Activated T-cell treated with anti-CD3 and anti-CD28 coated beads for 4 hours (primary cell): ENCODE measurements at places on chromosomes 2 and 18.
A peak's percentile ranks its signal among the peaks of the same experiment; 100 is the strongest.

DNA sequence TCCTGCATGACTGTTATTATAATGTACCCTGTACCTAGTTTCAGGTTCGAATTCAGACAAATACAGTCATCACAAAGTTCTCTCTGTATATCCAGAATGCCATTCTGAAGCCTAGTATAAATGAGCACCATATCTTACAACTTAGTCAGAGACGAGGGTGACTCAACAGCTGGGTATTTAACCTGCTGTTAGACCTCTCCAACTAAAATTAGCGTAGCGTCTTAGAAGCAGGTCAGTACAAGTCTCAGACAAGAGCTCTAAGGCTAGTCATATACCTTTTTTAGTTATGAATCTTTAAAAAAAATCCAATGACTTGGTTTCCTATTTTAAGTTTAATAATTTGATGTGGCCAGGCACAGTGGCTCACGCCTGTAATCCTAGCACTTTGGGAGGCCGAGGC is 74.1 kb downstream of the CABYR start:
- no peak for DNase-seq

DNA sequence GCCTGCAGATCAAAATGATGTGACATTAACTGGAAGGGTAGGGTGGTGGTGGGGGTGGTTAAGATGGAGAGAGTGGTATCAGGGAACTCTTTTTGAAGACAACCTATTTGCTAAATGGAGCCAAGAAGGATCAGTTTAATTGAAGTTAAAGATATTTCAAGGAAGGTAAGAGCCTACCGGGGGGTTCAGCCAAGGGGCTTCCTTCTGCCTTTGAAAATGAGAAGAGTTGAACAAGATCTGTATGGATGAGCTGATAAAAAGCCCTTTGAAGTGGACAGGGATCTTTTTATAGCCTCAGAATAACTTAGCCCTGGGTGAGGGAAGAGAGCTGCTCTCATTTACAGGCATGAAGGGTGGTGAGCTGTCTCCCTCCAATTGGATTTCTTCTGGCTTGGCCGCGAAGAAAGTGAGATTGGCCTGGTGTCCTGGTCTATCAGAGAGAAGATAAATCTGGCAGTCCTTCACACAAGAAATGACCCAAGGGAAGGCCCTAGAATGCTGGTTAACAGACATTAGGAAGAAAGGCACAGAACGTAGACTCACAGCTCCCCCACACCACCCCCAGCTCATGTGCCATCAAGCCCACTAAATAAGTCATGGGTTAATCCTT is 439.8 kb downstream of the TNS1 start:
- DNase-seq = no peak

DNA sequence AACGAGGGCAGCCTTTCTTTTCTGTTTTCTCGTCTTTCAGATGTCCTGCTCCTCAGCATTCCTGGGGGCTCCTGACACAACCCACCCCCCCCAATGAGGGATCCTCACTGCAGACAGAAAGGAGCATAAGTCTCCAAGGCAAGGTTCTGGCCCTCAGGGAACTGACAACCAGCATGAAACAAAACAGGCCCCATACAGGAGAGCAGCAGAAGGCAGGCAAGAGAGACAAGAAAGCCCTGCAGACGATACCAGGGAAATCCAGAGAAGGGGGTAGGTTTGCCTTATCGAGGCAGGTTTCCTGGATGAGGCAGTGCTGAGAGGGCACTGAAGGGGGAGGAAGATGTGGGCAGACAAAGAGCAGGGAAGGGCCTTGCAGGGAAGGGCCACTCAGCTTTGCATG is 103.9 kb upstream of the EPAS1 start:
- no peak for DNase-seq

DNA sequence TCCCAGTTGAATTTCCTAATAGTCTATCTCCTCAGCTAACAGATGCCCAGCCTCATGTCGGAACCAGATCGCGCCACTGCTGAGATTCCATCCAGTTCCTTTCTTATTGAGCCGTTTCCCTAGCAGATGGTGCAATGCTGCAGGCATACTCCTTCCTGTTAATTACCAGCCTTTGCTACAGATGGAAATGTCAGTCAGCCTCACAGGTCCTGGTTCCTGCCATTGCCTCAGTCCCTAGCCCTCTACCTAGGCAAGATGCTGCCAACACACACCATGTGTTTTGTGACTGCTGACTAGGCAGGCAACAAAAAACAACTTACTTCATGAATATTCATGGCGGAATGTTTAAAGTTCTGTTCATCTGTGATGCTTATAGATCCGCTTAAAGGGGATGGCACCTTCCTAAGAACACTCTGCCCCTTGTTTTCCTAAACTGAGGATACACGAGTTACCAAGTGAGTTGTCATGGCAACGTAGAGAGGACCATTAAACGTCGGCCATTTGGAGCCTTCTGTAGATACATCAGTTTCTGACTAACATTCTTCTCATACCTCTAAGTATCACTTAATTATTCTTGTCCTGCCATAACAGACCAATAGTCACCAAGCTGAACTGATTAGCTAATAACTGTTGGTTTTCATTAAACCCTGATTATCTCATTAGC is 749.5 kb downstream of the RNF144A start:
- no peak for DNase-seq

GRCh38 chr2:164896634-164897355 is 55.2 kb upstream of the COBLL1 start:
- no peak for DNase-seq

GRCh38 chr2:180184506-180184905 is 177.4 kb upstream of the CWC22 start:
- no peak for DNase-seq

DNA sequence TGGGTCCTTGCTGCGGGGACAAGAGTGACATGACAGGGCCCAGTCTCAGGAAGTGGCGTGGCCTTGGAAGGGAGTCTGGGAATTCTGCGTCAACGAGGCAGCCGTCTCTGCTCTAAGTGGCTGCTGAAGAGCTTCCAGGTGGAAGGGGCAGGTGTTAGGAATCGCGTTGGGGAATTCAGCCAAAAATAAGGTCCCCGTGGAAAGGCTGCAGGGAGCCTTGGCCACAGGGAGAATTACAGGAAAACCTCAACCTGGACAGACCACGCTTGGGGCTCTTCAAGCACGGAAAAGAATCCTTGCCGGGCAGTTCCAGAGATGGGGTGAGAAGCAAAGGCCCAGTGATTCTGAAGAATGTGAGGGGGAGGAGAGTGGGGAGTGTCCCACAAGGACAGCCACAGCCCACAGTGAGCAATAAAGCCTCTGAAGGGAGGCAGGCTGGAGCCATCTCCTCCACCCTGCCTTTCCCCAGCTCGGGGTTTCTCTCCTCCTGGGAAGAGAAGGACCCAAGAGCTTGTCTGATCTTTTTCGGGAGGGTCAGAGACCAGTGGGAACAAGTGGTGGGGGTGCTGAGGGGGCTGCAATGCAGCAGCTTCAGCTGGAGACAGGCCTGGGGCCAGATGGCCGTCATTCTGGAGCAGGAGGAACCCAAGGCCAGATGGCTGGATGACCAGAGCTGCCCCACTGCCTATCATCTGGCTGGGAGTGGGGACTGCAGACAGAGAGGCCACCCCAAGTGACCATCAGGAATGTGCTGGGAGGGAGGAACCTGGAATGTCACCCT is 106.4 kb upstream of the SMAD2 start:
- DNase-seq = no peak

DNA sequence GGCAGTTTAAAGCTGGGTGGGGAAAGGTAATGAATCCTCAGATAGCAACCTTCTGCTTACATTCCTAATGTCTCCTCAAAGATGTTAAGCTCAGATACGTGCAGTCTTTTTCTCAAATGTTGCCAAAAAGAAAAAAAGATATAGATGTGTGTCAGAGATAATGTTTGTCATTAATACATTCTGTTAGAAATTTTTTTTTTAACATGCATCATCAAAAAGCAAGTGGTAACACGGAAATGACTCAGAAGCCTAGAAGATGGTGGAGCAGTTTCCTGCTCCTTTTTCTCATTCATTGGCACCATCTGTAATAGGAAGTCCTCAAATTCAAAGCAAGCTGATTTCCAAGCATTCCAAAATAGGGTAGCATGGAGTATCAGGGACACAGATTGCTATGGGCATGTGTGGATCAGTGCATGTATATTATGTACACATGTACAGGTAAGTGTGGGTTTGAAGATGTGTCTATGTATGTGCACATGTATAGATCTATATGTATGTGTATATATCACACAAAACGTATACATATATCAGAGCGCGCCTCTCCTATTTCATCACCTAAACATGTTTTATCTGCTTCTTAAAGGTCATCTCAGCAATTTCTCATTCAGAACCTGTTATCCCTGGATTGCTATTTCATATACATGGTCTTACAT is 79.9 kb upstream of the ITGB6 start:
- no peak for DNase-seq

- DNase-seq = no peak
Measured at GRCh38 chr2:172783165-172783898, 47.7 kb downstream of the RAPGEF4 start.

DNA sequence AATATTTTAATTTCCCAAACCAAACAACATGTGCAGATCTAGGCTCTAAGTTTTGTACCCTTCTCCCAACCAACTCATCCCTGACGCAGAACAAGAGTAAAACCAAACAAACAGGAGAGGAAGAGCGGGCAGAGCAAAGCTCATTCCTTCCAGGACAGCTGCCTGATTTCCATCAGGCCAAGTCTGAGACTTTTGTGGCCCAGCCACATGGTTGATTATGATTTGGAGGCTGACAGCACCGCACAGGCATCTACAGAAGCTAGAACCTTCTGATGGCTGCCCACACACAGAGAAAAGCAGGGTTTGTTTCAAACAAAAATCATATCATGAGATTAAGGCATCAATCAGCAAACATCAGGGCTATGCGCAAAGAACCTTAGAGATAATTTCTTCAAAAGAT is 262.6 kb downstream of the TNS1 start:
- DNase-seq = no peak

DNA sequence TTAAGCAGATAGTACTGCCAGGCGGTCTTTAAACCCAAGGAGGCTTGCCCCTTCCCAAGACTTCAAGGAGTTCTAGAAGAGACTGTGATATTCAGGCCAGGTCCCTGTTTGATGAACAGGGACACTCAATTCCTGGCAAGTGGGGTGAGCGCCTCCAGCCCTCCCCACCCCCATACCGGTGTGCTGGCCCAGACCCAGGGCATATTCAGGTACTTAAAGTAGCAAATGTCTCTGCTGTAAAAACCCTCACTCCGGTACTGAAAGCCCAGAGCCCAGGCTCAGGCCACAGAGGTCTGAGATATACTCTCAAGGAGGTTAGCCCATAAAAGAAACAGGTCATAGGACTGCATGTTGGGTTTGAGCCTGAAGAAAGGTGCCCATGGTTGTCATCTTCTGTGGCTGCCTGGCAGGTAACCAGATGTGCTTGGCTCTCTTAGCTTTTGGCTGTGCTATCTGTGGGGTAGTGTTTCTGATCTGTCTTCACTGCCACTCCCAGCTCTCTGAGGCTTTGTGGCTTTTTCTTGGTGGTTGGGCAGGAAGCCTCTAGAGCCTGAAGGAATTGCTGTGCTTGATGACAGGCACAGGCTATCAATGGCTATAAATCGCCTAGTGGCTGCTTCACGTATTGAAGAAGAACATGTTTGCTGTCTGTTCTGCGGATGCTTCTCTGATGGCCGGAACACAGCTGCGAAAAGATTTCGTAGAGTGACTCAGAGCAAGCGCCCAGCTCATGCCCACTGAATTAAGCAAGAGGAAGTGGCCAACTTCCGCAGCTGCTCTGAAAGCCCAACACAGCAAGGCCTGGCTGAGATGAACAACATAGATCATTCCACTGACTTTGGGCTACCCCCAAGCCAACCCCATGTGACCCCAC is 63.3 kb upstream of the ALPP start:
- DNase-seq = peak; percentile 43

- DNase-seq = peak; percentile 60
Measured at GRCh38 chr2:234463626-234464290, 33.1 kb downstream of the ARL4C start.

DNA sequence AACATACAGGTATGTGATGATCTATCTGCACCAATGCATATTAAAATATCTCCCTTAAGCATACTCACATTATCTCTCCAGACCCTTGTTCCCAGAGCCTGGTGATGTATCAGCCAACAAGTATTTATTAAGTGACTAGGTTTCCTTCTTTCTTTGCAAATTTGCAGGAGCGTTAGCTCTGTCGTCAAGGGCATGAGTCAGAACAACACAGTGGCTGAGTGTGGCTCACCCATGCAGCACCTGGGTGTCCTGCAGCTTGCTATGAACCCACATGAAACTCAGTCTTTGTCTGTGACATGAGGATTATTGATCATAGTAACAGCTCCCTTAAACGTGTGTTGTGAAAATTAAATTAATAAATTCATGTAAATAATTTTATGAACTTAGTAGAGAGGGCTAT is 96.6 kb downstream of the PIEZO2 start:
- DNase-seq = no peak

- peak; percentile 5 for DNase-seq
Measured at GRCh38 chr2:14903709-14904374, 271.3 kb downstream of the LRATD1 start.

DNA sequence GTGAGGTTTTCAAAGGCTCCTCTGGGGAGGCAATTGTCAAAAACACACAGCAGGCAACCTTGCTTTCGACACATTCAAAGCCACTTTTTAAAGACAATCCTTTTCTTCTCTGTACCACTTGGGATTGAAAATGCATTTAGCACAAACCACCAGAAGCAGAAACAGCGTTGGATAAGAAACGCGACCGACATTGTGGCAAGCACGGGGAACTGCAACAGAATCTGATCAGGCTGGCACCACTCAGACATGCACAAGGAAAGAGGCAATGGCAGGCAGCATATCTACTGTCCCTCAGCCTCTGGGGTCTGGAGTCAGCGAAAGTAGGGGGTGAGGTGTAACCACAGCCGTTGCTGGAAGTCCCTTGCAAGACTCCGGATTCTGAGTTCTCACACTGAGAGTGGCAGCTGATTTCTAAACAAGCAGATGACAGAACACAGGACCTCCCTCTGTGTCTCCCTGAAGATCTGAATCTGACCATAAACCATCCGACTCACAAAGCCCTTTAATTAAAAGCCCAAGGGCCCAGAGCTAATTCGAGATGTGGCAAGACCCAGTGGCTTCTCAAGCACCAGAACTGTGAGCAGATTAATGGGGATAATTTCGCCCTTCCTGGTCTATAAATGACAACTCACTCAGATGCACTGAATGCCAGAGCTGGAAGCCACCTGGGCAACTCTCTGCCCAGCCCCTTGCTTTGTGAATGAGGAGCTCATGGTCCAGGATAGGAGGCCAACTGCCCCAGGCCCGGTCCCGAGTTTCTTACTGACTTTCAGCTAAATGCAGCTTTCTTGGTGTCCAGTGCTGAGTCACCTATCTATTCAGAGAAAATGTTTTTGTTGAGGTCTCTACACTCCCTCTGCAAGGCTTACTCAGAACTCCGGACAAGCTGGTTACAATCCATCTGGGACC is 29.6 kb downstream of the CYRIA start:
- DNase-seq = no peak

DNA sequence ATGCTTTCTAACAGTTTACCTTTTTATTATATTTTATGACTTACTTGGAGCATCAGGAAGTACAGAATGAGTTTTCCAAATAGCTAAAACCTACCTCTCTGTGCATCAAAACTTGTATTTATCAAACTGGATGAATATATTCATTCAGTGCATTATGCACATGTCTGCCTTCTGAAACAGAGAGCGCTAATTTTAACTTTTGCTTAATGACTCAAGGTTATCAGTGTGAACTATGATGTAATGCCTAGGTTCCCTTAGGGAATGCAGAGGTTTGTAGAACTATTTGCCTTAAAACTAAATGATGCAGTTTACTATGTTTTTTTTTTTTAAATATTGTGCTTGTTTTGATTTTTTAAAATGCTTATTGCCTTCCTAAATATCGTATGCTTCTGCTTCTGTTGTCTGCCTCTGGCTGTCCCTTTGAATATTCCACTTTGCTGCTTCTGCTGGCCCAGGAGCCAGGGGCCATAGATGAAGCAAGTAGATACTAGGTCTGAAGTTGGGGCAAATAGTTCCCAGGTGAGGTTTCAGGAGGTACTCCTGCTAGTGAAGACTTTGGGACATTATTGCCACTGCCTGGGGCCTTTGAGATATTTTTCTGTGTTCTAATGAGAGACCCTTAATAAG is 16.5 kb downstream of the TMEM178A start:
- no peak for DNase-seq
